ENCODE measurements at places on chromosomes 1 and 21. TPM values are rescaled to one million over a fixed set of nuclear protein-coding genes. Genes with fewer than 3 reads are reported as not detected.

Gene LIN9
- 12.8 TPM for polyA plus RNA-seq

Gene OLFML2B
- polyA plus RNA-seq = not detected

Gene C1orf94
- not detected for polyA plus RNA-seq

Gene ADAMTS5
- not detected for polyA plus RNA-seq

Gene BCAN
- polyA plus RNA-seq = 0.54 TPM

Gene SHE
- not detected for polyA plus RNA-seq

Gene RNF186
- 0.41 TPM for polyA plus RNA-seq

Gene TRIM45
- 0.60 TPM for polyA plus RNA-seq
